ENCODE measurements at places on chromosomes 4 and X.

DNA sequence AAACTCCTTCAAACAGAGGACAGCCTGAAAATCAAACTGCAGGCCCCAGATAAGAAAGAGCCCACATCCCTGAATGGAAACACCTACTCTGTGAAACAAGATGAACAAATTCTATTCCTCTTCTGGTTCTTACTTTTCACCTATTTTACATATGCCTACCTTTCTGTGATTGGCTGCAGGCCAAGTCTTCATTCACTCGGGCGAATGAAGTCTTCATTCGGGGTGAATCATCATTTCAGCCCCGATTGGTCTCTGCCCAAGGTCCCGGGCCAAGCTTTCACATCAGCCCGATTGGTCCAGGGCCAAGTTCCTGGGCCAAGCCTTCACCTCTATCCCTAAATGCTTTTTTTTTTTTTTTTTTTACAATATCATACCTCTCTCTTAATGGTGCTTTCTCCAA, 529.8 kb upstream of the ACTRT1 start:
- no peak for DNase-seq

GRCh38 chr4:5037553-5038551, 13.4 kb upstream of the STK32B start:
- no peak for DNase-seq

GRCh38 chr4:109214622-109215301, 87.7 kb downstream of the COL25A1 start:
- no peak for DNase-seq

DNA sequence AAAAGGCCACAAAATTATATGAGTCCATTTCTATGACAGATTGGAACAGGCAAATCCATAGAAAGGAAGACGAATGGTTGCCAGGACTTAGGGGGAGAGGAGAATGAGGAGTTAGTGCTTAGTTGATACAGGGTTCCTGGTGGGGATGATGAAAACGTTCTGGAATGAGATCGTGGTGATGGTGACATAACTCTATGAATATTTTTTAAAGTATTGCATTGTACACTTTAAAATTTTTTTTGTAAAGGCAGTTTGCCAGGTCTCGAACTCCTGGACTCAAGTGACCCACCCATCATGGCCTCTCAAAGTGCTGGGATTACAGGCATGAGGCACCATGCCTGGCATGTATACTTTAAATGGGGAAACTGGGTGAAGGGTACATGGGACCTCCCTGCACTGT, 9.9 kb upstream of the CCNQ start:
- DNase-seq, result no peak

DNA sequence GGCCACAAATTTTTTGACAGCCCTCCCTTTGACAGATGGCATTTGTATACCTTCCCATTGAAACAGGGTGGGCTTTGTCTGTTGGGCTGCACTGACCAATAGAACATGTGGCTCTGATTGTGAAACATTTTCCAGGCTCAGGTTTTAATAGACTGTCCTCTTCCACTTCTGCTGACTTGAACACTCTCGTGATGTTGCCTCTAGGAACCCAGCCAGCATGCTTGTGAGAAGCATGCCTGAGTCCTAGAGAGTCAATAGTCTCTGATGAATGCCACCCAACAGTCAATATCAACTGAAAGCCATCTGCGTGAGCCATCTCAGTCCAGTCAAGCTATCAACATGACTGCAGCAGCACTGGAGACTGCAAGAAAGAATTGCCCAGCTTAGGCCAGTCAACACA, 290.0 kb downstream of the SLC7A11 start:
- DNase-seq, result no peak

DNA sequence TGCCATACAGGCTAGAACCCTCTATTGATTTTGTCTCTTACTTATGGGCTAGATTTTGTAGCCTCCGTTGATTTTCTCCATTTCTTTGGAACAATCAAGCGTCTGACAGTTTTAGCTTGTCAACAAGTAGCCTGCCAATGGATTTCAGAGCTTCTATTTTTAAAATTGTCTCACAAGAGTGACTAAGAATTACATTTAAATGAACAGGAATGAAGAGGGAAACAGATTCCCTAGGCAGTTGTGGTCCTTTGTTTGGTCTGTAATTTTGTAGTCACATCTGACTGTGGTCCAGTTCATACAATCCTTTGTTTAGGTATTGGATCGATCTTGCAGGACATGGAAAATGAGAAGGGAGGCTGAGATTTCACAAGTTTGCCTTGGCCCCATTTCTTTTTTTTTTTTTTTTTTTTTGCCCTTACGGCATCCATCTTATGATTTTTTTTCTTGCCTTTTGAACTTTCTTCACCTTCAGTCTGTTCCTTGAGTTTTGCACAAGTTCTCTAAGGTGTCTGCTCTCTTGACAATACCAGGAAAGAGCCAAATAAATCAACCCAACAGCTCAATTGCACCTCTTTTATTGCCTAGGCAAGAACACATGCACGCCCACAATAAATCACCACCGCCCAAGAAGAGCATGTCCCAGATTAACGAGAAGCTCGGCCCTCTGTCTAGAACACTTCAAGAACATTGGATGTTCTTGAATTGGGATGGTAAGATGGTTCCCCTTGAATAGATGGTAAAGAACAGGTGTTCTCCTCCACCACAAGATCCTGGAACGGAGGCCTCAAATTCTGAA, 86.5 kb upstream of the EGFL6 start:
- DNase-seq, result no peak

GRCh38 chr4:176313596-176314336, 6.0 kb upstream of the SPCS3 start:
- no peak for DNase-seq

GRCh38 chr4:183728223-183729068, 69.4 kb downstream of the TRAPPC11 start:
- DNase-seq, result no peak

Measured in stimulated activated CD4-positive, alpha-beta T cell treated with anti-CD3 and anti-CD28 coated beads, Interleukin-1b, Interleukin-23, amount 100 ng/mL, for 4 hours (primary cell).